C1 segment of cervical spinal cord (tissue), 14 donors: ENCODE measurements at places on chromosomes 6 and 20.

DNA sequence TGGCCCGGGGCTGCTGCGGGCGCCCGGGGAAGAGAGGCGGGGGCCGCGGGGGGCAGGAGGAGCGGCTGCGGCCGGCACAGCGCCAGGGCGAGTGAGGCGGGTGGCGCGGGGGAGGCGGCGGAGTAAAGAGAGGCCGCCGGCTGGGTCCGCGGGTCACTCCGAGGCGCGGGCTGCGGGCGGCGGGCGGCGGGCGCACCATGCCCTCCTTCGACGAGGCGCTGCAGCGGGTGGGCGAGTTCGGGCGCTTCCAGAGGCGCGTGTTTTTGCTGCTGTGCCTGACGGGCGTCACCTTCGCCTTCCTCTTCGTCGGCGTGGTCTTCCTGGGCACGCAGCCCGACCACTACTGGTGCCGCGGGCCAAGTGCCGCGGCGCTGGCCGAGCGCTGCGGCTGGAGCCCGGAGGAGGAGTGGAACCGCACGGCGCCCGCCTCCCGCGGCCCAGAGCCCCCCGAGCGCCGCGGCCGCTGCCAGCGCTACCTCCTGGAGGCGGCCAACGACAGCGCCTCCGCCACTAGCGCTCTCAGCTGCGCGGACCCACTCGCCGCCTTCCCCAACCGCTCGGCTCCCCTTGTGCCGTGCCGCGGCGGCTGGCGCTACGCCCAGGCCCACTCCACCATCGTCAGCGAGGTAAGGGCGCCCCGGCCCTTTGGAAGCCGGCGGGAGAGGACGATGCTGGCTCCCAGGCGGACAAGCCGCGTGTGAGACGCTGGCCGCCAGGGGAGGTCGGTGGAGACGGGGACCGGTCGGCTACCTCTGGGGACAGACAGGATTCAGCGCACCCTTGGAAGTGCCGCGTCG, at the start of gene SLC22A3:
Gene SLC22A3, plus strand, starts transcription at position 156 of the 797 bp plus-strand sequence. Its CDS starts 42 bp downstream, at position 198.
- DNase-seq, result no peak

DNA sequence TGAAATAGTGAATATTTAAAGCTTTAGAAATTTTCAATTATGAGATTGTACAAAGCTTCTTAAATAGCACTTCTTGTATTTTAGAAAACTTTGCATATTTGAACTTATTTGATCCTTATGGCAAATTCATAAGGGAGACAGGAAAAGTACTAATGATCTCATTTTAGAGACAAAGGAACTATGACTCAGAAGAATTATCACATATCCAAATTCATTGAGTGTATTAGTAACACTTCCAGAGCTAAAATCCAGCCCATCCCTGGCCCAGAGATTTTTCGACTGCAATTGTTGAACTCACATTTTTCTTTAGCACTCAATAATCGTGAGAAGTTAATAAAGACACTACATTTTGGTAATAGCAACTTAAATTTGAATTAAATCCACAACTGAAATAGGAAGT, 704.3 kb downstream of the EPM2A start:
- DNase-seq, result no peak

GRCh38 chr6:131575834-131576478, 2.9 kb downstream of the ARG1 start:
- no peak for DNase-seq

DNA sequence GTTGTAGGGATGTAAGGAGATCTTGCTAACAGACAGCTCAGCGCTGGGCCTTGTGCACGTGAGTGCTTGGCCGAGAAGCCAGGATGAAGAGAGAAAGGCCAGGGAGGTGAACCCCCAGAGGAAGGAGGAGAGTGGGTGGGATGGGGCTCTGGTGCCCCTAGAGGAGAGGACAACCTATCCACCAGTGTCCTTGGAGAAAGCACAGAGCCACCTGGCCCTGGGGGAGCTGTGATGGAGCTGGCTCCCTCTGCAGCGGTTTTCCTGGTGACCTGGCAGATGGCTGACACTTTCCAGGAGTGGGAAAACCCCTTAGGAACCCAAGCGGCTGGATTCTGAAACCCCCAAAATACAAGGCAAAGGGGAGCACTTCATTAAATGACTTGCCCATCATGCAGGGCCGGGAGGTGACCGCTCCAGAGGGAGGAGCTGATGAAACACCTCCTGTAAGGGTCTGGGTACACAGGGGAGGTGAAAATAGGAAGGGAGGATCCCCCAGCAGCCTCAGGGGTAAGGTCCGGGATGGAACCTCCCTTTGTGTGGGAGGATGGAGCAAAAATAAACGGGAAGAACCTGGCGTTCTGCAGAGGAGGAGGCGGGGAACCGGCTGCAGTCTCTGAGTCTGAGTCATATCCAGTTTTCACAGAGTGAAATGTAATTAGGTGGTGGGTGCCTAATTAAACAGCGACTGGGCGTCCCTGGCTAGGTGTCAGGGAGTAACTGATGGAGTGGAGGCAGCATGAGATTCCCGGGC, 80.4 kb downstream of the SULF2 start:
- DNase-seq, result no peak

GRCh38 chr20:10511170-10511508, 76.0 kb downstream of the SLX4IP start:
- no peak for DNase-seq

DNA sequence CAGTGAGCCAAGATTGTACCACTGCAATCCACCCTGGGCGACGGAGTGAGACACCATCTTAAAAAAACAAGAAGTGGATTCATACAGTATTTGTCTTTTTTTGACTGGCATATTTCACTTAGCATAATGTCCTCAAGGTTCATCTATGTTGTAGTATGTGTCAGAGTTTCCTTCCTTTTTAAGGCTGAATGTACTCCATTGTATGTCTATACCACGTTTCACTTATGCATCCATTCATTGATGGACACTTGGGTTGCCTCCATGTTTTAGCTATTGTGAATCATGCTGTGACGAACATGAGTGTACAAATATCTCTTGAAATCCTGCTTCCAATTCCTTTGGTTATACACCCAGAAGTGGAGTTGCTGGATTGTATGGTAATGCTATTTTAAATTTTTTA, 28.9 kb upstream of the FAM83D start:
- no peak for DNase-seq

- DNase-seq, result no peak
These were observed 151.0 kb downstream of the SLC24A3 start for GRCh38 chr20:19363476-19363875.
